ENCODE measurements at places on chromosomes 2 and 18.

- no peak for DNase-seq
Observed at GRCh38 chr2:216601632-216602409, 31.4 kb upstream of the IGFBP2 start.

GRCh38 chr18:49701190-49701589 lies 112.1 kb downstream of the ACAA2 start:
- DNase-seq: no peak

DNA sequence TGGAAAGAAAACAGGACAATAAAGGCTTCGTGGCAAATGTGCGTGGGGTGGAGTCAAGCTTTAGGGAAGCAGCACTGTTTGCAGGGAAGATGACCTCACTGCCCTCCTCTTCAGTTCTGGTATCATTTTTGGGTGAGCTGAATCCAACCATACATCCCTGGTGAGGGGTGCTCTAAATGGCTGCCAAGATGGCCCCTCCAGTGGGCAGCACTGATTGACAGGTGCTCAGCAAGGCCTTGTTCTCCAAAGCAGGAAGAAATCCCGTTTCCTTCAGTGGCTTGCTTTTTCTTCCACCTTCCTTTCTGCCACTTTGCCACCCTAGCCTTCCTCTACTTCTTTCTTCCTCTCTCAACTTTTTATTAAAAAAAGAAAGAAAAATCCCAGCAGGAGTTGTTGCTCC lies 132.8 kb upstream of the SP5 start:
- DNase-seq: no peak

- DNase-seq: no peak
Observed at GRCh38 chr18:35142275-35142615, 98.6 kb upstream of the ZNF397 start.

DNA sequence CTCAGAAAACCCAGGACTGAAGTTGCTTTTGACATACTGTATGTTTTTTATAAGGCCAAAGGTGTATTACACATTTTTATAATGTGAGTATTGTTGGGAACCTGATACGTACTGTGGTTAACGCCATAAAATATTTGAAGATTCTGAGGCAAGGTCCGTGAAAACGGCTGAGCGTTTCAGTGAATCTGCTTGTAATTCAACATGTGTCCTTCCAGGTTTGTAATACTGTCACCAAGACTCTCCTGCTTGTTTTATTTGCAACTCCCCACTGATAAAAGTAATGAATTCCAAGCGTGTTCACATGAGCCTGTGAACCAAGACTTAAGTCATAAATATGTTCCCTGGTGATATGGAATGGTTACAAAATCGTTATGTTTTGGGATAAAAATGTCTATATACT lies 23.9 kb upstream of the FRZB start:
- no peak for DNase-seq

DNA sequence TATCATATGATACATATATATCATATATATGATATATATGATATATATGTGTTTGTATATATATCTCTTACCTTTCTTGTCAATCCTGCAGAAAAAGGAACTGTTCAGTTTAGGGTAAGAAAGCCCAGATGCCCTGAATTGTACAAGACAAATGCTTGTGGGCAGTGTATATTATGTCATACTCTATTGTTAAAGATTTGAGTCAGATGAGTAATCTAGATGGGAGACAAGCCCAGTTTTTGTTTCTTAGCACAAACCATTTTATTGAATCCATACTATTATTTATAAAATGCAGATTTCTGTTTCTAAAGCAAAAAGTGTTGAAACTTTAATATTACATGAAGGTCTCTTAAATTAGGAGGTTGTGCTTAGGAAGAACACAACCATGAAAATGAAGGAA lies 90.6 kb downstream of the VRK2 start:
- DNase-seq: no peak

DNA sequence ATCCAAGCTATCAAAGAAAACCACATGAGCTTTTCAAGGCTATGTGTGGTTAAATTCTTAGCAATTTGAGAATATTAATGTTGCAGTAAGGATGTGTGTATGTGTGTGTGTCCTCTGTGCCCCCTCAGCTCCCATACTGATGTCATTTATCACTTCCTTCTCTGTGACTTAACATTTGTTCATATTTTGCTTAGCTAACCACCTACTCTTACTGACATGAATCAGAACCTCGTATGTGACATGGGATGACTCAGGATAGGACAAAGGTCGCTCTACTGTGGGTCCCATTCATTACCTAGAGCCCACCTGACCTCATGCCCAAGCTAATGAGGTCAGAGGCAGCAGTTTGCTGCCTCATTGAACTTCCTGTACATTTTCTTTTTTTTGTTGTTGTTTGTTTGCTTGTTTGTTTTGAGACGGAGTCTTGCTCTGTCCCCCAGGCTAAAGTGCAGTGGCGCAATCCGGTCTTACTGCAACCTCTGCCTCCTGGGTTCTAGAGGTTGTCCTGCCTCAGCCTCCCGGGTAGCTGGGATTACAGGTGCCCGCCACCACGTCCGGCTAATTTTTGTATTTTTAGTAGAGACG lies 36.3 kb downstream of the MOGAT1 start:
- no peak for DNase-seq

- no peak for DNase-seq
Observed at GRCh38 chr2:15833731-15834130, 106.6 kb upstream of the MYCN start.

- DNase-seq: no peak
Observed at GRCh38 chr18:8708670-8709069, 3.3 kb downstream of the MTCL1 start.

- DNase-seq: no peak
Observed at GRCh38 chr2:81523344-81523743, 1218.8 kb upstream of the LRRTM1 start.

- DNase-seq: no peak
Observed at GRCh38 chr18:7896805-7897518, 329.8 kb downstream of the PTPRM start.

DNA sequence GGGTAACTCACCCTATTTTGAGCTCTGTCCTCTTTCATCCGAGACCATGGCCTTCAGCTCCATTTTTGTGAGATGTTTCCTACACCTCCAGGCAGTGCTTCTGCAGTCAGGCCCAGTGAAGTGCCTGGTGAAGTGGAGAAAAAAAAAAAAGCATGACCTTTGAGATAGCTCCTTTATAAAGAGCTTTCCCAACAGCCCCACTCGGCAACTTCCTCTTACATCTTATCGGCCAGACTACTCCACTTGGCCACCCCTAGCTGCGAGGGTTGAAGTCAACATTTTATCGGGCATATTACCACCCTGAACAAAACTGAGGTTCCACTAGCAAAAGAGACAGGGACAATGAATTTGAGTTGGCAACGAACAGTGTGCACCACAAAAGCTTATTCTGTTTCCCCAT lies 124.8 kb upstream of the RNF152 start:
- DNase-seq: no peak

- no peak for DNase-seq
Observed at GRCh38 chr2:105460048-105460732, 61.3 kb upstream of the FHL2 start.

- DNase-seq: peak; percentile 6
Observed at GRCh38 chr2:72745679-72746368, 80.0 kb downstream of the EXOC6B start.

- DNase-seq: peak; percentile 50
Observed at GRCh38 chr2:144517866-144518747, 1.8 kb downstream of the ZEB2 start.

DNA sequence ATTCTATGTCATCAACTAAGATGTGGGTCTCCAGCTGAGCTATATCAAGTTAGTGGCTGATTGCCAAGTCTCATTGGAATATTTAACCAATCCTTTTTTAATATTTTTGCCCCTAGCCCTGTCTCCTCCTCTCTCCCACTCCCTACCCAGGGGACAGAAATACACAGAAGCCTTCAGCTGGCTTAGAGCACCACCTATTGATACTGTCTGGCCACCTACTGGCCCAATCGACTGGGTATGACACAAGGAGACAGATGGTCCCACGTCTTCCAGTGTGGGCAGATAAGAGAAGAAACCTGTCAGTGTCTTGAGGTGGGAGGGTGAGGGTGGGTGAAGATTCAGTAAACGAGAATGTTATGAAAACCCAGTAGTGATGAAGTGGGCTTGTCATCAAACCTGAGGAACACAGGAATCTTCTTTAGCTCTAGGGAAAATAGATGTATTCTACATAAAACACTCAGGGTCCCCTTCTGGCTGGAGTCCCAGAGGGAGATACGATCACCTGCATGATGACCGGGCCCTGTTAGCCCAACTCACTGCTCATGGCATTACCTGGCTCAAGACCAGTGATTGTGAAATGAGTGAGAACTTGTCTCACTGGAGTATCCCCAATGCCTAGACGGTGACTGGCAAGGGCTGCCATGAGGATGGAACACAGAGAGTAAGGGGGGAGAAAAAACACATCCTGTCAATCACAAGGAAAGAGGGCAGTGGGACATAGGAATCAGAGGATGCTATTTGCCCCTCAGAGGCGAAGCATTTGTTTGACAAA lies 26.7 kb downstream of the POLR1A start:
- DNase-seq: no peak

- peak; percentile 65 for DNase-seq
Observed at GRCh38 chr18:37565101-37565976, at the start of gene CELF4. TSS of gene CELF4 (minus strand) at chr18:37565798.

DNA sequence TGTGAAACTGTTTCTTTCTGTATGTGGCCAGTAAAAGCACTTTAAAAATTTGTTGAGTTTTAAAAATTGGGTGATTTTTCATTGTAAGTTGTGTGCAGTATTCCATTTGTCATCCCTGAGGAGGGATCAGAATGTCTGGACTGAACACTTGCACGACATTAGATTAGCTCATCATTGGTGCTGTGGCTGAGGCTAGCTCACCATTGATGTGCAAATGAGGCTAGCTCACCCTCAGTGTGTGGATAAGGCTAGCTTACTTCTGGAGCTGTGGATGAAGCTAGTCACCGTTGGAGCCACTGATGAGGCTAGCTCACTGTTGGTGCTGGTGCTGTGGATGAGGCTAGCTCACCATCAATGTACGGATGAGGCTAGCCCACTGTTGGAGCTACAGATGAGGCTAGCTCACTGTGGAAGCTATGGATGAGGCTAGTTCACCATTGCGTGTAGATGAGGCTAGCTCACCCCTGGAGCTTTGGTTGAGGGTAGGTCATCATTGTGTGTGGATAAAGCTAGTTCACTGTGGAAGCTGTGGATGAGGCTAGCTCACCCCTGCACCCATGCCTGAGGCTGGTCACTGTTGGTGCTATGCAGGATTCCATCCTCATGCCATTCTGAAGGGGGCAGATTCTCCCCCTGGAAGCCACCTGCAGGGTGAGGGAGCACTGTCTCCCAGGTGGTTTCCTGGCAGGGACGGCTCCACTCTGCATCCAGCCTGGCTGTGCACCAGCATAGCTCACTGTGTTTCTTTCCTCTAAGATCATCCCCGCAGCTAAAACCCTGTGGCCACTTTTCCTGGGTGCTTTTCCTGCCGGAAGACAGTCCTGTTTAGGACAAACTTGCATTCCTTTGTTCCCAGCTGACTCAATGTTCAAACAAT lies 101.1 kb downstream of the TWIST2 start:
- no peak for DNase-seq

- DNase-seq: no peak
Observed at GRCh38 chr18:37222354-37222998, 343.1 kb downstream of the CELF4 start.

DNA sequence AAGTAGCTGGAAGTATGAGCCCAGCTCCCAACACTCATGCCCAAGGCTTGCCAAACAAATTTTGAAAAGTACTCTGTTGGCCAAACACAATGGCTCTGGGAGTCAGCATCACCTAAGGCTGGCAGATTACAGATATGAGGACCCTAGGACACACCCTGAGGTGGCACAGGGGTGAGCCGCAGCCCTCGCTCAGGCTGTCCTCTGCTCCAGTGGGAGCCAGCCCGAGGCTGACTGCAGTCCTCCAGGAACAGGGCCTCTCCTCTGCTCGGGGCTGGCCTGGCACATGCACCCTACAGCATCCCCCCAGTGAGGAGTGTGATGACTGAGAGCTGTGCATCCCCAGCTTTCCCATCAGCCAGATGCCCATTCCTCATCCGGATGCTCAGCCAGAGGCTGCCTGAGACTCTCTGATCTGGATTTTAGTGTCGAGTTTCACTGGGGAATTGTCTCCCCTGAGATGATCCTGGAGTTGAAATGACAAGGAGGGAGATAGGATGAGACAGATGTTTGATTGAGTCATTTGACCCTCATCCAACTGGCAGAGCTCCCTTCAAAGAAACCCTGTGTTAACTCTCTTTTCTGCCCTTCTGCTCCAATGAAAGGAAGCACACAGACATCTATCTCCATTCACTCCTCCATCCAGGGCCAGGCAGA lies 269.3 kb upstream of the NCKAP5 start:
- no peak for DNase-seq

DNA sequence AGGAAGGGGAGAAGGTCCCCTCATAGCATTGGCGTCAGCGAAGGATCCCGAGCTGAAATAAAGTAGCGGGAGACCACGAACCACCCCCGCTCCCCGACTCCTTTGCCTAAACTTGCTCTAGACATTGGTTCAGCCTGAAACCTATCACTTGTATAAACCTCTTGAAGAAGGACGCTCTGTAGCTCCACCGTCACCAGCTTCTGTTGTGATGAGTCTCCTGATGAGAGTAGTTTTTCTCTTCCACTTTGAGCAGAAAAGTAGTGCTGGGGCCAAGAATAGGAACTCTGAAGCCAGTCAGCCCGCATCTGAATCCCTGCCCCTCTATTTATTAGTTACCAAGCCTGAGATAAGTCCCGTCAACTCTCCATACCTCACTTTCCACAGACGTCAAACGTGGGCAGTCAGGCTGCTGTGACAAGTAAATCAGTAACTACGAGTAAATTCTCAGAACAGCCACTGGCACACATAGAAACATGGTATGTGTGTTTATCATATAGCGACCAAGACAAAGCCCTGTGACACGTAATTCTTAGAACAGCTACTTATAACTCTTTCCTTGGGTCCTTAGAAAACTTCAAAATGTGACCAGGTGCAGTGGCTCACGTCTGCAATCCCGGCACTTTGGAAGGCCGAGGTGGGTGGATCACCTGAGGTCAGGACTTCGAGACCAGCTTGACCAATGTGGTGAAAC lies 61.7 kb downstream of the CD226 start:
- DNase-seq: no peak

- no peak for DNase-seq
Observed at GRCh38 chr2:83584672-83585071, 874.4 kb downstream of the SUCLG1 start.

- DNase-seq: no peak
Observed at GRCh38 chr2:127545189-127545588, 9.7 kb downstream of the MYO7B start.

DNA sequence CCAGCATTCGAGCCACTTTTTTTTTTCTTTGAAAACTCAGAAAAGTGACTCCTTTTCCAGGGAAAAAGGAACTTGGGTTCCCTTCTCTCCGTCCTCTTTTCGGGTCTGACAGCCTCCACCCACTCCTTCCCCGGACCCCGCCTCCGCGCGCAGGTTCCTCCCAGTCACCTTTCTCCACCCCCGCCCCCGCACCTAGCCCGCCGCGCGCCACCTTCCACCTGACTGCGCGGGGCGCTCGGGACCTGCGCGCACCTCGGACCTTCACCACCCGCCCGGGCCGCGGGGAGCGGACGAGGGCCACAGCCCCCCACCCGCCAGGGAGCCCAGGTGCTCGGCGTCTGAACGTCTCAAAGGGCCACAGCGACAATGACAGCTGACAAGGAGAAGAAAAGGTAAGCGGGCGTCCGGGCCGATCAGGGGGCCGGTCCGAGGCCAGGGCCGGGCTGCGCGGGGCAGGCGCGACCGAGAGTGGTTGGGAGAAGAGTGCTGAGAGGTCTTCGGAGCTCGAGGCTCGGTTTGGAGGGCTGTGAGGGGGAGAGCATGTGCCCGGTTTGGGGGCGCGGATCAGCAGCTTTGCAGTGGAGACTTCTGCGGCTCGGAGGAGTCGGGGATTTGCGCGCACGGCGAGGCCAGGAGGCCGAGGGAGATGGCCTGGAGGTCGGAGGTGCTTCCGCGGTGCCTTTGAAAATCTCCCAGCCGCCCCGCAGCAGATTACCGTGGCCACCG lies 502 bp downstream of the EPAS1 start:
- peak; percentile 61 for DNase-seq

All from nephron progenitor cell (in vitro differentiated cells).